HuH-7 (cell line): ENCODE measurements at places on chromosomes 3 and 15.

DNA sequence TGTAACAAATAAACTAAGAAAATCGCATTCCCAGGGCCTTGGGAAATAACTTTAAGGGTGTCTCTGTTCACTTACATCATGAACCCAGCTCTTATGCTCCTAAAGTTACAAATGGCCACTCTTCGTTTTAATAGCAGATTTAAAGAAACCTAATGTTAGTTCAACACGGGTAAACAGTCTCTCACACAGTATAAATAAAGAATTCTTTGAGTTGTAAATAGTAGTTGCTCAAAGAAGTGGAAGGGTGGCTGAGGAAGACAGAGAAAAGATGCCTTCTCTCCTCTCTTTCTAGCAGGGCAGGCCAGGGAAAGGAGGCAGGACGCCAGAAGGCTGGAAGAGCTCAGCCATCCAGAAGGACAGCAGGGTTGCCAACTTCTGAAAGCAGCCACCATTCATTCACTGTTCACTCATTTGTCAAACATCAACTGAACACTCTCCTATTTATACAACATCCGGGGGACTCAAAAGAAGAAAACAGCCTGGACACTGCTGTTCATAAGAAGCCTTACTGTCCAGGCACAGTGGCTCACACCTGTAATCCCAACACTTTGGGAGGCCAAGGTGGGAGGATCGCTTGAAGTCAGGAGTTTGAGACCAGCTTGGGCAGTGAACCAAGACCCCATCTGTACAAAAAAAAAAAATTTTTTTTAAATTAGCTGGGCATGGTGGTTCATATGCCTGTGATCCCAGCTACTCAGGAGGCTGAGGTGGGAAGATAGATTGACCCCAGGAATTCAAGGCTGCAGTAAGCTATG, 47.3 kb downstream of the WWTR1 start:
- no peak for DNase-seq

DNA sequence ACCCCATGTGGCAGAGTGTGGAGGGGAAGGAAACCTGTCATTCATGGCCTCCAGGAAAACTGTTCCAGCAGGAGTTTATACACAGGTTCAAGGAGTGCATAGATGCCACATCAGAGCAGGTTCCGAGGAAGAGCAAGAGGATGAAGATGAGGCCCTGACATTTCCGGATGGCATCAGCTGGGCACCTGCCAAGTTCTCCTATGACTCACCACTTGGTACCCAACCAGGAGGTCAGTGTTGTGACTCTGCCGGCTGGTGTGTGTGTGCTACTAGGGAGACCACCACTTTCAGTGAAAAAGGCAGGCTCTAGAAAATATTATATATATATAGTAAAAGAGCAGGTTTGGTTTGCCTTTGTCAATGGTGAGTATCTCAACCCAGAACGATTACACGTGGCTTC, 69.3 kb downstream of the NTRK3 start:
- DNase-seq, result no peak

DNA sequence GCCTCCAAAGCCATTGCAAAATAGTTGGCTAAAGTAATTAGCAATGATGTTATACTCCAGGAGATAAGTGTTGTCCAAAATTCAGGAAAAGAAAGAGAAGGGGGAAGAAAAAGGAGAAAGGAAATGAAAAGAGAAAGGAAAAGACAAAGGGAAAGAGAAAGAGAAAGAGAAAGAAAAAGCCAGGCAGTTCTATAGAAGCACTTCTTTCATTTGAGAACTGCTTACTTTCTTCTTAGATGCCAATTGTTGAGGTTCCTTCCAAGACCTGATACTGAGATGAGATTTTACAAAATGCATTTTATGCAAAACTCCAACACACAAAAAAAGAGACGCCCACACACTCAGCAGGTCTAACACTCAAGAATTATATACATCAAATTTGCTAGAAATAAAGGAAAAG, 298.4 kb downstream of the KCNH8 start:
- no peak for DNase-seq

DNA sequence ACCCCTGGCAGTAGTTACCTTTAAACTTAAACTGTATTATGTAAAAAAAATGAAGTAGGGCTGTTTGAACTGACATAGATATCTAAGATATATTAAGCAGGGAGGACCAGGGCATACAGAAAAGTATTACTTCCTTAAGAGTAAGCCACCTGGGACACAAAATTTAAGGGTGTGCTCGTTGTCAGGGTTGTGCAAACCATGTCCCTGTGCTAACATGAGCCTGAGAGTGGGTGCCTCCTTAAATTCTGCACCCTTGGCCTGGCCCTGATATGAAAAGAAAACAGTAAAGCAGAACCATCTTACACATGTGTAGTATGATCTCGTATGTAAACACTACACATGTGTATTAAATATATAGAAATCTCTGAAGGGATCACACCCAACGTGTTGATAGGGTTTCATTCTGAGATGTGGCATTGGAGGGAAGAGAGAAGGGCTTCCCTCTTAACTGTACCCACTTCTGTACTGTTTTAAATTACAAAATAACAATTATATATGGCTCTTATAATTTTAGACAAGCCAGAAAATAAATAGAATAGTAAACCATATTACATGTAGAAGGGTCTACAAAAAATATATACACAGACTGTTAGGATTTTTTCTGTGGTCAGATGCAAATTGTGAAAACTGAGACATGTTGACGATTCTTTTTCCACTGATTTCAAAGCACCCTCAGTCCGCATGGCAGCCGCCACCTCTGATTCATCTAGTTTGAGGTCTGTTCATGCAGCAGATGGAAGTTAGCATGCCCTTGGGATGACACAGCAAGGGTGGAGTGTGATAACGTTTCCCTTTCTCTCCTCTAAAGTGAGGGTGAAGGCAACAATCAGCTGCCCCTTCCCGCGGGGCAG, 400.8 kb upstream of the PROK2 start:
- DNase-seq, result no peak

- DNase-seq, result no peak
Observed at GRCh38 chr3:147161833-147162232, 244.5 kb downstream of the ZIC4 start.

DNA sequence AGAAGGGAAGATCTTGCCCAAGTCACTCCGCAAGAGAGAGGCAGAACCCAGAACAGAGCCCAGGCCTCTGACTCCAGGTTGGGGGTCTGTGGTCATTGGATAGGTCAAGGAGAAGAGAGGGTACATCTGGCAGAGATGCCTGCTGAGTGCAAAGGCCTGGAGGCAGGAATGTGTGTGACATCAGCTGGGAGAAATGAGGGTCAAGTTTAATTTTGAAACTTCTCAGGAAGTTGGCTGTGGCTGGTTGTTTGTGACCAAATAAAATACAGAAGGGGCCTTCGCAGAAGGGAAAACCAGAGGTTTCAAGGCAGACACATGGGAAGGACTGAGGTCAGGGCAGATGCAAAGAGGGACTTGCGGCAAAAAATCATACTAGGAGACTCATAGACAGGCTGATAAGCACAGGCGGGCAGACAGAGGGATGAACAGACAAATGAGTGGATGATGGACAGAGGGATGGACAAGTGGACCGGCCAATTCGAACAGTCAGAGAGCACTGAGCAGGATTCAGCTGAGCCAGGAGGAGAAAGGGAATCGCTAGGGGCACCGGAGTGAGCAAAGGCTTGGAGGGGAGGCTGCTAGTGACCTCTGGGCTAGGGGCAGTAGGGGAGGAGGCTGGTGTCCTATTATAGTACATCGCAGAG, 28.8 kb upstream of the CACNA2D2 start:
- no peak for DNase-seq

DNA sequence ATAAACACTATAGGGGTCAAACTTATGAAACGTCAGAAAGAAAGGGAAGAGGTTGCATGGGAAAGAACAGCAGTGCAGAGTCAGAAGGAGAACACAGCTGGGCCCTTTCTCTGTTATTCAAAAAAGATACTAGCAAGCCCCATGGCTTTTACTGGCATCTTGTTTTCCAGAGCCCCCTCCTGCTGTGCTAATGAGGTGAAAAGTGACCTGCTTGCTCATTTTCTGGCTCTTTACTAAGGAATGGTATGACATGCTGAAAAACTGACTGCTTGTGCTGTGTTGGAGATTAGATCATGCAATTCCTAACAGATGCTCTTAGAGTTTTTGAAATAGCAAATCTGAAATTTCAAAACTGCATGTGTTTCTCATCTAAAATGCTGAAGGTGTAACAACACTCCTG, 541.6 kb upstream of the ALCAM start:
- DNase-seq, result no peak

DNA sequence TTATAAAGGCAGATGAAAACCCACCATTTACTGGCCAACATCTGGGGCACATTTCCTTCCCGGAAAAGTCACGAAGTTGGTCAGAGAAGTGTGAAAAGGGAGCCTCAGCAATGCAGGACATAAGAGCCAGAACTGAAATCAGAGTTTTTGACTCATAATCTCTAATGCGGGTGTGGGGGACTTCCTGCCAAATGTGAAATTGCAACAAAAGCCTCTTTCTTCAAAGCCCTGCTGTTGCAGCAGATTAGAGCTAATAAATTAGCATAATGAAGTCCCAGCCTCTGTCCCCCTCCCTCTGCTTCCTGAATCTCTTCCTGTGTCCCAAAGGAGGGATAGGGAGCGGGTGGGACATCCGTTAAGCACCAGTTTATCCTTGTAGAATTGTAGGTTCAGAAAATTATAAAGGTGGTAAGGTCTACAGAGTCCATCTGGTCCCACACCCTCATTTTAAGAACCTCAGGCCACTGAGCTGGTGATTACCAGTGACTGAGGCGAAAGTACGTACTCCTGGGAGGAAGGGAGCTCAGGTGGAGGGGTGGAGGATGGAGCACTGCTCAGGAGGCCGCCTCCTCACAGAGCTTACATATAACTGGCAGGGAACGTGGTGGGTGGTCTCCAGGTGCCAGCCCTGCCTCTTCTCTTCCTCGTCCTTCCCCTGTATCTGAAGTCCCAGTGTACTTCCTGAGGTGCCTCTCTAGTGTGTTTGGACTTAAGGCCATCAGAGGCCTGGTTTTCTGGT, 35.0 kb downstream of the ST6GAL1 start:
- no peak for DNase-seq

- DNase-seq, result peak; percentile 11
Observed at GRCh38 chr15:50068016-50068415, 51.0 kb downstream of the ATP8B4 start.
